ENCODE measurements at places on chromosomes 2 and 18.

GRCh38 chr2:236899950-236900640 is 185.6 kb upstream of the COPS8 start:
- no peak for DNase-seq

- no peak for DNase-seq
Measured at GRCh38 chr18:52536039-52536438, 196.0 kb downstream of the DCC start.

DNA sequence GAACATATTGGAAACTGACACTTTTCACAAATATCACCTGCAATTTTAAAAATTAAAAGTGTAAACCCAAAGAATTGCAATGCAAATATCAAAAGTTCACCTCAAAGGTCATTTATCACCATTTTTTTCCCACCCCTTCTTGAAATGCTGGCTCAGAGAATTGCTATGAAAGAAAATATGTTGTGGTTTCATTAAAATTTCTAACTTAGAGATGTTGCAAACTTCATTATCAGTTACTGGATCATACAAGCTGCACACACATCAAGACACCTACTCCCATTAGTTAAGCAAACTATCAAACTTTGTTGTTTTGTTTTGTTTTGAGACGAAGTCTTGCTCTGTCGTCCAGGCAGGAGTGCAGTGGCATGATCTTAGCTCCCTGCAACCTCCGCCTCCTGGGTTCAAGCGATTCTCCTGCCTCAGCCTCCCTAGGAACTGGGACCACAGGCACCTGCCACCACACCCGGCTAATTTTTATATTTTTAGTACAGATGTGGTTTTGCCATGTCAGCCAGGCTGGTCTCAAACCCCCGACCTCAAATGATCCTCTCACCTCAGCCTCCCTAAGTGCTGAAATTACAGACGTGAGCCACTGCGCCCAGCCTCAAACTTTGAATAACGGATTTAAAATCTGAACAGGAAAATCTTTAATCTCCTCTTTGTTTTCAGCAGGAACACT is 37.0 kb downstream of the STK39 start:
- DNase-seq: no peak

DNA sequence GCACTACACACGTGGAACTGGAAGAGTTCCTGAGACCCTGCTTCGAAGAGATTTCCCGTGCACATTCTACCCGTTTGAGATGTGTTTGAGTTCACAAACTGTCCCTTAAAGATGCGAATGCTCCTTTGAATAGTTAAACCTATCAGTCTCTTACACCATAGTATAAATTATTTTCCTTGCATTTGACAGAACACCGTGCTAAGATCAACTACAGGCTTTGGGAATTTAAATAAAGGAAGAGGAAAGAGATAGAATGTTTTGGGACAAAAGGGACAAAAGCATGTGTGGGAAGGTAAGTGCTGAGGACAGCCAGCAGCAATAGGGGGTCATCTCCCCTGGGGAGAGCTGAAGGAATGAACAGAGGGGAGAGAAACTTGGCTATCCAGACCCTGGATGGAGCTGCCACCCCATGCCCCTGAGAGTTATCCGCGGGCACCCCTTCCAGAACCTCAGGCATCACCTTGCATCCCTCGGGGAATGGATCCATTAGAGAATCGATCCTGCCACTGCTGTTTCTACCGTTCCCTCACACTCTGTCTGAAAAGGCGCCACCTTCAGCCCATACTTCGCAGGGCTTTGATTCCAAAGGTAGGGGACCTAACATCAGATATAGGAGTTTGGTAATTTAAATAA is 888 bp upstream of the ADCY3 start:
- DNase-seq: no peak

DNA sequence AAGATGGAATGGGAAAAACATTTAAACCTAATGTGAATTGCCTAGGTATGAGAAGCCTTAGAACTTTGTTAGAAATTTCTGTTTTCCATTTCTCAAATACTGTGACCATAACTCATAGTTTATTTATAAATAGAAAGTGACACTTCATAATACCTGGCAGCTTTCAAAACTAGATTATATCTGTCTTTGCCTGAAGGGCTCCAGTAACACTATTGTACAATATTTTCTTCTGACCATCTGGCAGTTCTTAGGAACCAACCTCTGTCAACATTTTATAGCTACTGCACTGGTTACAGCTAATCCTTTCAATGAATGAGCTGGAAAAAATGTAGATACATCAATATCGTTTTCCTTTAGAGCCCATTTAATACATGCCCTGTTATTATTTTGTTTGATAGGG is 237.4 kb downstream of the CAMKMT start:
- no peak for DNase-seq

- no peak for DNase-seq
Measured at GRCh38 chr2:152508446-152508845, 173.5 kb downstream of the FMNL2 start.

DNA sequence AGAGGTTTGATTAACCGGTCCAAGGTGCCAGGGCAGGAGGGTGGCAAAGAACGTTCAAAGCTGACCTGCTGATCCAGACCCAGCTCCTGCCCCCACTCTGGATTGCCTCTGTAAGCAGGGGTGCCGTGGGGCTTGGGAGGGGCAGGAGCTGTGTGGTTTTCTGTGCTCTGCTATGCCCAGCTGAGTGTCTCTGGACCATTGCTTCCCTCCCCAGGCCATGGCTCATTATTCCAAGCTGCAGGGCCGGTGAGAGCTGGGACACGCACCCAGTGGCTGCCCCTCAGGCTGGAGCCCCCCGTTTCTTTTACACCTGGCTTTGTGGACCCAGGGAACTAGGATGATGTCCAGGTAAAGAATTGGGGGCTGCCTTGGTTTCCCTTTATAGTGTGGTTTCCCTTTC is 238.4 kb upstream of the HS6ST1 start:
- DNase-seq: no peak

DNA sequence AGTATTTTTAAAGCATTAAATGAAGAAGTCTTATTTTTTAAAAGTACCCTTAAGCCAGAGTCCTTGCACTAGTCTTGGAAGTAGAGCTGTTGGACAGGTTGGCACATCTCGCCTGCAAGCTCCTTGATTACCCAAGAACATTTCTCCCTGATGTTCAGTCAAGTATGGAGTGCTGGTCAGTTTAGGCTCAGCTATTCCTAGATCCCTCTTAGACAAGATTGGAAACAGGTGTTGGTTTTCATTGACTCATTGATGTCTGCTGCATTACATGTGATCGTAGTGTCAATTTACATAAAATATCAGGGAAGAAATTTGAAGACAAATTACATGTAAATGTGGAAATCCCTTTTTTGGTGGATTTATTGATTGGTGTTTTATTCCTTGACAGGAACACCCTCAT is 170.4 kb downstream of the ZNF407 start:
- DNase-seq: no peak

- DNase-seq: no peak
Measured at GRCh38 chr2:96839293-96839874, 4.4 kb downstream of the ANKRD23 start.

- no peak for DNase-seq
Measured at GRCh38 chr2:151968770-151969470, 129.9 kb downstream of the CACNB4 start.

DNA sequence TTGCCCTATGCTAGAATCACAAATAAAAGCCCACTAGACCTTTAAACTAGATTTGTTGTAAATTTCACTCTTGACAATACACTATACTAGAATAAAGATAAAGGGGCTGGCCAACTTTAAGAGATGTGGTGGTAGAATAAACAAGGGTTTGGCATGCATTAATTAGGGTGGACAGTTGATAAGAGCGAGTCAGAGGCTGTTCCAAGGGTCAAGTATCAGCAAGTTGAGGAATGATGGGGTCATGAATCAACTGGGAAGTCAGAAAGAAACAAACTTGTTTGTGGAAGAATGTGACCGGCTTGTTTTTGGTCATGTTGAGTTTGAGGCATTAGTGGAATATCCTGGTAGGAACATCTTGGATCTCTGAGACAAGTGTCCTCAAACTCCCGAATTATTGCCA is 398.3 kb upstream of the TNP1 start:
- DNase-seq: no peak

GRCh38 chr2:199470361-199470671 is 12.6 kb upstream of the SATB2 start:
- no peak for DNase-seq

DNA sequence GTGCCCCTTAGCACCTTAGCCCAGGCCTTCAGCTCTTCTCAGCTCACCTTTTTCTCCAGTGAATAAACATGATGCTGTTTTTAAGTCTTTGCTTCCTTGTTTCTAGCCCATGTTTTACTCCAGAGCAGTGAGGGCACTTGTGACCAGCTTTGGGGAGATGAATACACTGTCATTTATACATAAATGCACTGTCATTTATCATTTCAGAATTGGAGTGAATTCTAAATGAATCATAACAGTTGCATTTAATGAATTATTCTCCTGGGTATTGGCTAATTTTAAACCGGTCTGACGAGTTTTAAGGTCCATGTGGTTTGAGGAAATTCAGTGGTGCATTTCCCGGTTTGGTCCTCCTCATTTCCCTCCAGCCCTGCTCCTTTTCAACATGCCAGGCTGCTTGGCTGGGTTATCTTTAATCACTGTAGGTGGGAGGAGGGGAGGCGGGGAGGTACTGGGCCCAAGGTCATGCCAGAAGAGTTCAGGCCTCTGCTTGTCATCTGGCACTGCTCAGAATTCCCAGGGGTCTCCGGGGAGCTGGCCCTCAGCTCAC is 23.9 kb downstream of the PRKCE start:
- DNase-seq: no peak

GRCh38 chr2:143692162-143692561 is 562.9 kb downstream of the ARHGAP15 start:
- no peak for DNase-seq

DNA sequence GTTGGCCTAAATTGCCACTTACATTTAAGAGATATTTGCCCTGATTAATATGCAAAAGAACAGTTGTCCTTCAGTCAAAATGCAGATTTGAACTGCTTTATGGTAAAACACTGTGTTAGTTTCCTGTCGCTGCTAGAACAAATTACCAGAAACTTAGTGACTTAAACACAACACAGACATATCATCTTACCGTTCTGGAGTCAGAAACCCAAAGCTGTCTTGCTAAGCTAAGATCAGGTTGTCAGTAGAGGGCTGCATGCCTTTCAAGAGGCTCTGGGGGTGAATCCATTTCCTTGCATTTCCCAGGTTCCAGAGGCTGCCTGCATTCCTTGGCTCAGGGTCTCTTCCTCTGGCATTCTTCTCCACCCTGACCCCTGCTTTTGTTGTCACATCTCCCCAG is 149.5 kb downstream of the FAM161A start:
- DNase-seq: no peak

GRCh38 chr2:101311696-101312017 is 3.2 kb upstream of the RNF149 start:
- no peak for DNase-seq

DNA sequence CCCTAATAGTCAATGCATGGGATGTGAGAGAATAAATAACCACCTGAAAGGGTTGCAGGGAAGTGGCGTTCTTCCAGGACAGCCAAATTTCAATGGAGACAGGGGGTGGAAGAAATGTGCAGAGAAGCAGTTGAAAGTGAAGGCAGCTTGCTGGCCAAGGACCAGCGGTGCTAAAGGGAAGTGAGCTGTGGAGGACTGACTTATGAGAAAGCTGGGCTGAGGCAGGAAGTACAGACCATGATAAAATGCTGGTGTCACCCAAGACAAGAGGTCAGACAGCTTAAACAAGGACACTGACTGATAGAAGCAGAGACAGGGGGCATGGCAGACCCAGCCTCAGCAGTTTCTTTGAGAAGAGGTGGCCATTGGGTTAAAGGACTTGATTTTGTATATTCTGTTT is 106.7 kb downstream of the DTNB start:
- no peak for DNase-seq

GRCh38 chr2:241803387-241804325 is 5.3 kb upstream of the NEU4 start:
- DNase-seq: no peak

GRCh38 chr2:73822276-73822675 is 6.5 kb upstream of the STAMBP start:
- DNase-seq: no peak

GRCh38 chr18:40949114-40949950 is 1005.7 kb upstream of the PIK3C3 start:
- DNase-seq: no peak

DNA sequence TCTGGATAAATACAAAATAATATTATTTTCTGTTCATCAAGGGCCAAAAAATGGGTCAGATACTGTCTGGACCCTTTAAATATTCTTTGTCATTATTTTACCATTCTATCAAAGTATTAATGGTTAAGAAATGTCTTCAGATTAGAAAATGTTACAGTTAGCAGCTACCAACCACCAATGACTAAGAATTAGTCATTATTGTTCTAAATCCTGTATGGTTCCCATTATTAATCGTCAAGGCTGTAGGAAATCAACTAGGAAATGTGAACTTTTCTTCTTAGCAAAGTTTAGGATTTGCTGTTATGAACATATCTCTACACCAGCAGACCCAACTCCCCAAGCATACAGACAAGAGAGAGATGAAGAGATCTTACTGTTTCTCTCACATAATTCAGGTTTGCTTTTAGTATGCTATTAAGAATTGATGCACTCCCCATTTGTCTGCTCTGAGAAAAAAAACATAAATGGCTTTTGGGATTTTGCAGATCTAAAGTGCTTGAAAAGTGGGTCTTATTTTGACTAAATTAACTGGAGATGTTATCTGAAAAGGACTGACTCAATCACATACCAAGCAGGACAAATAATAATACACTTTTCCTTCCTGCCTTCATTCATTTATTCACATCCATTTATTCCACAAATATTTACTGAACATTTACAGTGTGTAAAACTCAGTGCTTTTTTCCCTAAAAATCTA is 147.7 kb downstream of the PPP1R1C start:
- DNase-seq: peak; percentile 63

DNA sequence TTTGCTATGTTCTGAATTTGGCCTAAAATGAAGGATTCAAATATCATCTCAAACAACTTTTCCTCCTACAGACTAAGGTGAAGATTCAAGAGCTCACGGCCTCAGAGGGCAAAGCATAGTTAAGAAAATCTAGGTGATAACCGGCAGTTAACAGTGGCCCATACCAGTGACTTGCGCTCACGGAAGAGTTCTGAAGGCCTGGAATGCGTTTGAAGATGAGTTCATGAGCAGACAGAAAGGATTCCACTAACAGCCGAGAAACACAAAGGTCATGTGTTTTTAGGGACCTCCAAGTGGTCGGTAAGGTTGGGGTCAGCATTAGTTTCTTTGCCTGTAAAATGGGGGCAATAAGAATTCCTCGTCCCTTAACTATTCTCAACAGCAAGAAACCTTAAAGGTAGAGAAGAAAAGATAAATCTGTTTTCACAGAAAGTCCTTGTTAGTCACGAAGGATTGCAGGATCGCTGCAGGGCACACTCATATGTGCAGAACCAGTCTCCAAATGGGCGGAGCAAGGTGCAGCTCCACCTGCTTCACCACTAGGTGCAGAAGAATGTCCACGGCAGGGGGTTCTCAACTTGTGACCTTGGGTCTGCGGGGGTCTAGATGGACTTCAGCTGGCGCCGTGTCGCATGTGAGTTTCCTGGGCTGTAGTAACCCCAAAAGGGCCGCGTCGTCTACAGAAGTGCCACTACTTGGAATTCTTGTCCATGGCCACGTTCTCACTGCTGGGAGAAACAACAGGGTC is 708 bp upstream of the RPIA start:
- DNase-seq: no peak

DNA sequence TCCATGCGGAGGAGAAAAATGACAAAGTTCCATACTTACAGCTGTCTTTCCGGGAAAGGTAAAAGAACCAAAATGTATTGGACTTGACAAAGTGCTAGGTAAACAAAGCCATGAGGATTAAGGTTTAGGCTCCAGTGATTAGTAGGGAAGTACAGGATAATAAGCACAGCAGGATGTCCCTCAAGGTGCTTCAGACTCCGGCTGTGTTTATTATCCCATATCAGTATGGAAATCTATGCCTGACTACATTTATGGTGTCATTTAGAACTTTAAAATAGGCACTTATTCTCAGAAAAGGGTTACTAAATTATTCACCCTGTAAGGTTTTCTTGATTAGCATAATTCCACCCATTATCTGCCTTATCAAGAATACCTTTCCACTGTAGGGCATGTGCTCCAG is 136.3 kb upstream of the CCDC68 start:
- no peak for DNase-seq
